ENCODE measurements at places on chromosomes 1 and 21. TPM values are rescaled to one million over a fixed set of nuclear protein-coding genes. Genes with fewer than 3 reads are reported as not detected.

MIXL1 gene
- total RNA-seq = 0.27 TPM

TNFRSF4 gene
- total RNA-seq = 3.2 TPM

OR2AK2 gene
- total RNA-seq = not detected

TSPAN2 gene
- total RNA-seq = 17.6 TPM

MROH9 gene
- total RNA-seq = 0.09 TPM

UMODL1 gene
- 0.04 TPM for total RNA-seq

PFKL gene
- 51.9 TPM for total RNA-seq

LCE2A gene
- total RNA-seq = not detected

SLC6A17 gene
- 0.04 TPM for total RNA-seq

TSSK3 gene
- total RNA-seq = 1.2 TPM

GOLT1A gene
- total RNA-seq = 0.09 TPM

GRCh38 chr1:97331165-97331564 lies 589.7 kb downstream of the DPYD start:
- DNase-seq = no peak

GRCh38 chr21:39849014-39849655 lies 18.1 kb upstream of the PCP4 start:
- DNase-seq = peak; percentile 70

DNA sequence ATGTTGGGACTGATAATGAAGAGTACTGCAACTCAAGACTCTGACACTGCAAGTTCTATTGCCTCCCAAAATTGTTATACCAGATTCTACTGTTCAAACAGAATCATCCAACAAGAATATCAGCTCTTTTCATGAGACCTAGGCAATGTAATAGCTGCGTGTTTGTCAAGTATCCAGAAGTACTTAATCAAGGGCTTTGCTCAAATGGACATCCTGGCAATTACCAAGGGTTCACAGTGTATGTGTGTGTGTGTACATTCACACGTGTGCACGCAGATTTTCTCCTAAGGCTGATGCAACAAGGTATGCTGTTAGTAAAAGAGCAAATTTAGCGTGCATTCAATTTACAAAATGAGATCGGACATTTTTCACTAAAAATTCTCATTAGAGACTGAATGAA lies 174.6 kb downstream of the GABPA start:
- DNase-seq = no peak

GRCh38 chr1:54132495-54132894 lies 20.3 kb downstream of the CDCP2 start:
- no peak for DNase-seq

GRCh38 chr1:226574591-226575435 lies 26.2 kb downstream of the STUM start:
- DNase-seq = no peak

- DNase-seq = peak; percentile 95
Observed at GRCh38 chr1:85611425-85611824, 30.9 kb downstream of the CCN1 start.

DNA sequence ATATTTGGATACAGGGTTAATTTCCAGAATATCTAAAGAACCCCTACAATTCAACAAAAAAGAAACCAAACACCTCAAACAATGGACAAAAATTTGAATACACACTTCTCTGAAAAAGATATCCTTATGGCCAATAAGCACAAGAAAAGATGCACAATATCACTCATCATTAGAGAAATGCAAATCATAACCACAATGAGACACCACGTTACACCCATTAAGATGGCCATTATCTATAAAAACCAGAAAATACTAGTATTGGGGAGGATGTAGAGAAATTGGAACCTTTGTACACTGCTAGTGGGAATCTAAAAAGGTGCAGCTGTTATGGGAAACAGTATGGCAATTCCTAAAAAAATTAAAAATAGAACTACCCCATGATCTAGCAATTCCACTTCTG lies 4.9 kb downstream of the ADAM30 start:
- DNase-seq = no peak

DNA sequence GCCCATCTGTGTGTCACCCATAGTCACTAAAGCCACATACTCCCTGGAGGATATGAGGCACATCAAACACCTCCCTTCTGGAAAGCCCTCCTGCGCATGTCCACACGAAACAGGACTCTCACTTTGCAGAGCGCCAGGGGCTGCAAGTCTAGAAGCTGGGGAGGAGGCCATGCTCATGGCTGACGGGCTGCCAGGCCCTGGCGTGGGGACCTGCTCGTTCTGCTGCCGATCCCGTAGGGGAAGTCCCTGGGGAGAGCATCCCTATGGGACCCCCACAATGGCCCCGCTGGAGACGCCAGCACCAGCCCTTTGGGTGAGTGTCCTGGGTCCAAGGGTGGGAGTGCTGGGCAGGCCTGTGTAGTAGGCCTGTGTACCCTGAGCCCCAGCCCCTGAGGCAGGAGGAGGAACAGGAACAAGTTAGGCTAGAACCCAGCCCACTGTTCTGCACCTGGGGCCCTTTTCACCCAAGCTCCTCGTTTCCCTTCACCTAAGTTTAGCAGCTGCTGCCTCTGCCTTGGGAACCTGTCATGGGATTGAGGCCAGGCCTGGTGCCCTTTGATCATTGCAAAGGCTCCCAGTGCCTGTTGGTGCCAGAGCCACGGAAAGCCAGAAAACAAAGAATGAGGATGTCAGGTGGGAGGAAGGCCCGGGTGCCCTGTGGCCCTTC lies 9.9 kb downstream of the FAM3B start:
- DNase-seq = no peak

DNA sequence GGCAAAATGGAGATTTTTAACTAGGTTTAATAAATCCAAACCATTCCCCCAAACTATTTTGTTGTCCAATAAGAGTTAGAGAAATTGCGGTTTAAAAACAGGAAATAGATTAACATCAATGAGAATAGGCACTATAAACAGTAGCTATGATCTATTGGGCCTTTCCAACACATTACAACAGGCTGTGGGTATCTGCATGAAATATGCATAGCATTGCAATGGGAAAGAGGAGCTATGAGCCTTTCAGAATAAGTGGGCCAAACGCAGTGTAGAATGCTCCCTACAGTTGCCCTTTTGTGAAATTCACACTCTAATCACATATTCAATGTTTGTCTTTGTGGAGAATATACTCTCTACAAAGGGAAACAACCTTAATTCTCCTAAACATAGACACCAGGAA lies 305.5 kb upstream of the PRMT6 start:
- no peak for DNase-seq

DNA sequence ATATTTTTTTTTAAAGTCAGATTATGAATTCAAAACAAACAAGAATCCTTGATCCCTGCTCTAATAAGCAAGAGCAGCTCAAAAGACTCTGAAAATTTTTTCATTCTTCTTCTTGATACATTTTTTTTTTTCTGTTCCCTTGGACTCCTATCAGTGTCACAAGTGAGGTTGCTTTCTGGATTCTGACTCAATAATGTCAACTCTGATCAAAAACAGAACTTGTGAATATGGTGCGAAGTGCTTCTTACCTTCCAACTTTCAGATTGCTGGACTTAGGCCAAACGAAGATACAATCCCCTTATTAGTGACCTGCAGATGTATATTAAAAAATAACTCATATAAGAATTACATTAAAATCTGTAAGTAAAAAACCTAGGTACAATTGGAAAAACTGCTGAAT lies 136.1 kb downstream of the GPATCH2 start:
- no peak for DNase-seq

- no peak for DNase-seq
Observed at GRCh38 chr1:156765666-156766065, 1.7 kb upstream of the PRCC start.

DNA sequence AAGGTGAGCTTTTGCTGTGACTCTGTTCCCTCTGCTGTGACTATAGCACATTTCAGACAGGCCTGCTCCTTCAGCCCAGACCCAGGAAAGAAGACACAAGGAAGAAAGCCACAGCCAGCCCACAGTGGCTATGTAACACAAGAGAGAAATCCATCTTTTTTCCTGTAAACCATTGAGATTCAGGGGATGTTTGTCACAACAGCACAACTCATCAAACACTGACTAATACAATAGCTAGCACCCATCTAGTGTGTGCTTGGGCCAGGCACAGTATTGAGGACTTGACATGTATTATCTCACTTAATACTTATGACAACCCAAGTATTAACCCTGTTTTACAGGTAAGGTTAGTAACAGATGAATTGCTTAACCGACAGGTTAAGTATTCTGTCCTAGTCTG lies 29.8 kb downstream of the TAS1R2 start:
- DNase-seq = no peak

GRCh38 chr1:243465738-243466137 lies 209.9 kb downstream of the SDCCAG8 start:
- no peak for DNase-seq

GRCh38 chr1:3525551-3526482 lies 71.4 kb downstream of the ARHGEF16 start:
- DNase-seq = no peak

DNA sequence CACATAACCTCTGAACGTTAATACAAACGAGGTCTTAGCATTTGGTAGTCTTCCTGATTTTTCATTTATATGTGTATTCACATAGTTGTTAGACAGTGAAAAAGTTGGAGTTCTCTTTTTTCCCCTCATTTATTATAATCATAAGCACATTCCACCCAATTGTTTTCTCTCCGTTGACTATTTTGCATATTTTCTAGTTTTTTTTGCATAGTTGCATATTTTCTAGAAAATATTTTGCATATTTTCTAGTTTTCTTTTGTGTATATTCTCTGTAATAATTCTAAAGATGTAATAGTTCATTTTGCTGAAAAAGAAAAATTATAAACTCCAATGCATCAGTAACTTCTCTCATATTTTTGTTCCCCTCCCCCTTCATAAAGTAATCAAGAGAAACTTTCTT lies 47.5 kb downstream of the FYB2 start:
- DNase-seq = no peak

DNA sequence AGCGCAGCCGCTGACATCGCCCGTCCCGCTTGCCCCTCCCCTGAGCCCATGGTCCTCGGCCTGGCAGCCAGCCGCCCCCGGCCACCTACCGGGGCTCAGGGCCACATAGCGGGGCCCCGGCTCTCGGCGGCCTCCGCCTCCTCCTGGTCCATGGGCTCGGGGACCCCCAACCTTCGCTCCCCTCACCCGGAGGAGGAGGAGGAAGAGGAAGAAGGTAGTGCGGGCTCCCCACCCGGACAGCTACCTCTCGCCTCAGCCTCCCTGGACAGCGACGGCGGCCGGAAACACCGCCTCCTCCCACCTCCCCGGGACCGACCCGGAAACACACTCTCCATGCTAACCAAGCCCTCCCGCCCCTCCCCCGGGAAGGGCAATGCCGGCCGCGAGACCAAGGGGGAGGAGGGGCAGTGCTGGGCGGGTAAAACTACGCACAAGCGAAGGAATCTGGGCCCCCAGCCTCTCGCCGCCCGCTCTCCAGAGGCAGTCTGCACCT lies at the start of gene KIAA0319L:
Gene KIAA0319L (minus strand): TSS at position 286 of the 493 bp plus-strand sequence. CDS start 2,912 bp downstream, outside the sequence.
- no peak for DNase-seq

DNA sequence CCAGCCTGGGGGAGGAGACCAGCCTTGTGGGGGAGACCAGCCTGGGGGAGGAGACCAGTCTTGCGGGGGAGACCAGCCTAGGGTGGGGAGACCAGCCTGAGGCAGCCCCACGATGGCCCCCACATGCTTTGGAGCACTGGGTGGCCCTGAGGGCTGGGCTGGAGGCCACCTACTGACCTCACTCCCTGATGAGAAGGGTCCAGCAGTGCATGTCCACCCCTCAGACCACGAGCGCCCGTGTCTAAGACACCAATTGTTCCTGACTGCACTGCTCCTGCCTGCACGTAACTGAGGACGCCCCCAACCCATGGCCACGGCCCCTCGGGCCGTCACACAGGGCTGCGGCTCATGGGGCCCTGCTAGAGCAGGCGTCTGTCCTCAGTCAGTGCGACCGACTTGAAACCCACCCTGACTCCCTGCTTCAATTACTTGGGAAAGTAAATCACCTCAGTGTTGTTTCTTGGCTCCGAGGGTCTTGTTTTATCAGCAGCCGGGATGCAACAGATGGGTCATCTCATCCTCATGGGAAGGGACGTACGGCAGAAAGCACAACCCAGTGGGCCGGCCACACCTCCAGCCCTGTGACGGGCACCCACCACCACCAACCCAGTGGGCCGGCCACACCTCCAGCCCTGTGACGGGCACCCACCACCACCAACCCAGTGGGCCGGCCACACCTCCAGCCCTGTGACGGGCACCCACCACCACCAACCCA lies at the start of gene SPATC1L:
Gene SPATC1L (minus strand): TSS at position 550 of the 715 bp plus-strand sequence. CDS start 1,643 bp downstream, outside the sequence.
- DNase-seq = peak; percentile 91

- peak; percentile 94 for DNase-seq
Observed at GRCh38 chr1:94045465-94046056, 75.4 kb downstream of the ABCA4 start.

DNA sequence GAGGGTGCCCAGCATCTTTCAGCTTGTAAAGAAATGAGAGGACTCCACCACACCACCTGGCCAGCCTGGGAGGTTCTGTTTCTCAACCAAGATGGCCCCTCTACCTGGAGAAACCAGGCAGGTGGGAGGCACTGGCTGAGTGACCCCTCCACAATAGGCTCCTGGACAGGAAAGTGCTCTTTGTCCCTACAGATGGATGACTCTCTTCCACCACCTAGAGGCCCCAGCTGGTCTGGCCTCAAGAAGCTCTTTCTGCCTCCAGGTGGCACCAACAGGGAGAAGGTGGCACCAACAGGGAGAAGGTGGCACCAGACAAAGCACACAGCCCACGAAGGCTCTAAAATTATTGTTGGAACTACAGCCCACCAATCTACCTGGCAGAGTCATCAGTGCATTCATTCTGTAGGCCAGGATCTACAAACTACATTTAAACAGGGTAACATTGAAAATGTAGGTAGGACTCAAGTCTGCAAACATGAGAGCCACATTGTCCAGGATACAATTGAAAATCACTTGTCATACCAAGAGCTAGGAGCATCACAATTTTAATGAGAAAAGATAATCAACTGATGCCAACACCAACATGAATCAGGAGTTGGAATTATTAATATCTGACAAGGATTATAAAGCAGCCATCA lies 14.4 kb downstream of the TMPRSS3 start:
- peak; percentile 14 for DNase-seq

- DNase-seq = peak; percentile 78
Observed at GRCh38 chr1:59947047-59947938, 20.7 kb upstream of the CYP2J2 start.

DNA sequence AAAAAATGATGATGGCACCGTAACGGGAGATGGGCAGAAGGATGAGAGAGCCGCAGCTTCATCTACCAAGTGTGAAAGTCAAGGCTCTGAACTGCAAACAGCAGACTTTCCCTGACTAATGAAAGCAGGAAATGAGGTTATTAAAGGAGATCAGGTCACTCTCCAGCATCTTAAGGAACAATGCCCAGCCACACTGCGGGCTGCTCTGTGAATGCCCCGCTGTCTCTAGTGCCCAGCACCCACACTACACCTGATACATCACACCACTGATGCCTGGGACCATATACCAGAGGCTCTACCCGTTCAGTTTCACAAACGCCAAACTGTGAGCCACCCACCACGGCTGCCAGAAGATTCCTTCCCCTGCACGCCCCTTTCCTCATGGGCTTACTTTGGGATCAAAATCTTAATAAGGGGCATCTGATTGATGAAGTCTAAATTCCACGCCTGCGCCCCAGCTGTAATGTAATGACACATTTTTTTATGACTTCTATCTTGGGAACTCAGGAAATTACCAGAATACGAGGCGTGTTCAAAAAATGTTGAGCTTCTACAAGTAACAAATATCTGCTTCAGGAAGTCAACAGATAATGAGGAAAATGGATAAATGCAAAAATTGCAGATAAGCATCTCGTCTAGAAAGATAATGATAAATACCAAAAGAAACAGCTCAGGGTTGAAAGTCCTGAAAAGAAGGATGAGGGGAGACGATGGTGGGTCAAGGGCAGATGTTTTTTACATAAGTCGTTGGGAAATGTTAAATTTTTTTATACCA lies 72.0 kb downstream of the MIS18A start:
- DNase-seq = no peak

GRCh38 chr1:98059620-98060019 lies 138.8 kb upstream of the DPYD start:
- DNase-seq = no peak

GRCh38 chr1:36520056-36520455 lies 37.3 kb upstream of the CSF3R start:
- DNase-seq = no peak

Data from muscle of leg (tissue), 16 donors.